ENCODE measurements at places on chromosomes 11 and 22.

- peak; percentile 18 for DNase-seq
Measured at GRCh38 chr11:131998020-131998419, 627.6 kb downstream of the NTM start.

DNA sequence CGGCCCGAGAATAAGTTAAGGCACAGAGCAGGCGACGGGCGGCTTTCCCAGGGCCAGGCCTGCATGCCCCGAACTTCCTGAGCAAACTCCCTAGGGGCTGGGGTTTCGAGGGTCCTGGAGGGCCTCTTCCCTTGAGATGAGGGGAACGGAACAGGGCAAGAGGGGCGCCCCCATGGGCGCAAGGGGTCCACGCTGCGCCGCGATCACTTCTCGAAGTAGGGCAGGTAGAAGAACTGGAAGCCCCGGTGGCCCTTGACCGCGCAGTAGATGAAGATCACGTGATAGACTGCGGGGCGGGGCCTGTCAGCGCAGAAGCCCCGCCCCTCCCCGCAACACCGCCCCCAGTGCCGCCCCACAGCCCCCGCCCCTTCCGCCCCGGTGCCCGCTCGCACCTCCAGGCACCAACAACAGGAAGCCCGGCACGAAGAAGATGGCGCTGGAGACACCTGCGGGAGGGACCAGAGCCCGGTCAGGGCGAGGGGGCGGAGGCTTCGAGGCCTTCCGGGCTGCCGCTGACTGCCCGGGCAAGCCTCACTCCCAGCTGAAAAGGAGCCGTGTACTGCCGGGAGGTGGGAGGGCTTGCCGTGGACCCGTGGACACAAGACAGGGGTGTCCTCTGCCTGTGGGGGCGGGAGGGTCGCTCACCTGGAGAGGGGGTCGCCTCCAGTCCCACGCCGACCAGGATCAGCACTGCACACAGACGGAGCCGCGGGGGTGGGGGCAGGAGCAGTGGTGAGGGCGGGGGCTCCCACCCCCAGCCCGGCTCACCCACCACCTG lies 4.5 kb downstream of the TMEM134 start:
- DNase-seq: peak; percentile 82

DNA sequence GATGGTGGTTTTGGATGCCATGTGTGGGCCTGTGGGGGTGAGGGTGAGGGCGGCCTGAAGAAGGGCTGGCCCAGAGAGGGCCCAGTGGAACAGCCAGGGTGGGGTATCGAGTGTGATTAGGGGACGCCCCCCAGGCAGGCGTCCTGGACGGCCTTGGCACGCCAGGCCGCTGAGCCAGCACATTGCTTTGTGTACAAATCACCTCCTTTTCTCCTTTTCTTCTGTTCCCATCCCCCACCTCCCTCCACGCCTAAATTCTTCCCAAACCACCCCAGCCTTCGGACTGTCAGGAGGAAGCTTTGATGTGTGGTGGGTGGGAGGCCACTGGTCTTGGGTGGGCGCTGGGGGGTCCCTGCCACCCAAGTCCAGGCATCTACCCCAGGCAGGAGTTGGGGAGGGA lies 7.8 kb upstream of the CD248 start:
- no peak for DNase-seq

GRCh38 chr11:126474220-126474619 lies 118.7 kb downstream of the ST3GAL4 start:
- DNase-seq: no peak

DNA sequence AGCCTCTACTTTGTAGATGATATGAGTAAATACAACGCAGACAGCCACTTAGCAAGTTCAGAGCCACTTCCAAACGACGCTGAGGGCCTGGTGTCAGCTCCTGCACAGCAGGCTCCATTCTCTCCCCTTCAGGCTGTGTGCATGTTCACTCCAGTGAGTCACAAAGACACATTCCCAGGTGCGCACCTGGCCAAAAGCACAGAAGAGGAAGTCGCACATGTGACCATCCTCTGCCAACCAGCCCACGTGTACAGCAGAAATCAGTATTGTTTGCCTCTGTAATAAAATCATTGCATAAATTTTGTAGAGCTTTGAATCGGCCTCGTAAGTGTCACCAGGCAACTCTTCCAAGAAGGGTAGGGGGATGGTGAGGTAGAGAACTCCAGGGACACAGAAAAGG lies 19.5 kb upstream of the TPH1 start:
- DNase-seq: no peak

DNA sequence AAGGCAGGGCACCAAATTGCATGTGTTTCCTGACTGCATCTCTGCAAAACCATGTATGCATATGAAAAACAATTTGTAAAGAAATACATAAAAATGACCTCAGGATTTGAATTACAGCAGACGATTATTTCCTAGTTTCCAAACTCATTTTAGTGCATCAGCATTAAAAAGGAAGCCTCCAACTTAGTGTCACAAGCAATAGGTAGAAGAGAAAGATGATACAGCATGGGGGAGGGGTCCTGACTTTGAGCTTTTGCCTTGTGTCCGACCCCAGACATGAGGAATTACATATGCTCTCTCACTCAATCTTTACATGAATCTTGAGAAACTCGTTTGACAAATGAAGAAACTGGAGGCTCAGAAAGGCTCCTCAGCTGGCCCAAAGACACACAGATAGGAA lies 294.6 kb upstream of the NARS2 start:
- DNase-seq: no peak
